ENCODE measurements at places on chromosomes 7 and 10. TPM values are rescaled to one million over a fixed set of nuclear protein-coding genes. Genes with fewer than 3 reads are reported as not detected.

PLCE1 gene
- 0.02 TPM for total RNA-seq

BAG3 gene
- total RNA-seq = 27.4 TPM

IDE gene
- 50.6 TPM for total RNA-seq

MYL10 gene
- not detected for total RNA-seq

PRLHR gene
- total RNA-seq = not detected

FRMD4A gene
- 4.3 TPM for total RNA-seq

DRGX gene
- not detected for total RNA-seq

SYT15 gene
- 0.65 TPM for total RNA-seq

GRCh38 chr10:70549962-70550458 is 52.5 kb downstream of the PRF1 start:
- no peak overlapping the region for H3K27ac ChIP-seq
- DNase-seq = peak; percentile 82
- no peaks in the 10 kb centered on the region for H3K27me3 ChIP-seq
- H3K4me3 ChIP-seq = no peak overlapping the region
- H3K4me1 ChIP-seq = peaks cover 8% of the 10 kb centered on the region
- H3K36me3 ChIP-seq = no peaks in the 10 kb centered on the region

GRCh38 chr7:152641384-152641783 is 34.6 kb downstream of the XRCC2 start:
- no peaks in the 10 kb centered on the region for H3K4me1 ChIP-seq
- H3K36me3 ChIP-seq = peaks cover 3% of the 10 kb centered on the region
- DNase-seq = no peak

DNA sequence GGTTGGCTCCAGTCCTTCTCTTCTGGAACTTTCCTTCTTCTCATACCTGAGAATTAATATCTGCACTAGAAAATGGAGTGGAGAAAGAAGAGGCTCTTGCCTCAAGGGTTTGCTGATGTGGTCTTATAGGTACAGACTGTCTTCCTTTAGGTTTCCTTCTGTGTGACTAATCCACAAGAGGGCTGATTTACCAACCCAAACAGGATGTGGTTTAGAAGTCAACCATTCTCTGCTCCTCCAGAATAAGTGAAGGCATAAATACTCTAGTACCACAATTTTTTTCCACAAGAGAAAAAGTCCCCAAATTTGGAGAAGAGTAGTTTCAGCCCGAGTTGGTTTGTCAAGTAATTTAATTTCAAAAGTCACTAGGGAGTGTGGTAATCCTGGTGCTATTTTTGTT is 85.8 kb downstream of the NRP1 start:
- H3K27me3 ChIP-seq = peaks cover 5% of the 10 kb centered on the region
- no peaks in the 10 kb centered on the region for H3K36me3 ChIP-seq
- no peak overlapping the region for H3K4me3 ChIP-seq
- H3K4me1 ChIP-seq = no peaks in the 10 kb centered on the region
